ENCODE measurements at places on chromosomes 16 and 17.

DNA sequence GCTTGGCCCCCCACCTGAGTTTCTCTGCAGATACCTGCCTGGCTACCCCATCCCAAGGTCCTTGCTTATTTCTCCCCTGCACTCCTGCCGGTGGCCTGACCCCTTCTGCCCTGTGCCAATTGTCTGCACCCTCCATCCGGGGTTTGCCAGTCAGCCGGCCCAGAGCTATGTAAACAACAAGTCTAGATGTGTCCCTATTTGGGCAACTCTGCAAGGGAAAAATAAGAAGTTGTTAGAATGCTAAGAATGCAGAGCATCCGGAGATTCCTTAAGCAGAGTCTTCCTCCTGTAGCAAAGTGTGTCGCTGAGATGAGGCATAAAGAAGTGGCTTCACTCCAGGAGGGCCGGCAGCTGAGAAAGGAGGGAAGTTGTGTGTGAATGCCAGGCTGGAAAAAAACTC, 46.6 kb downstream of the RGS9 start:
- DNase-seq = no peak

GRCh38 chr17:69533481-69534234, 119.2 kb downstream of the MAP2K6 start:
- DNase-seq = no peak

DNA sequence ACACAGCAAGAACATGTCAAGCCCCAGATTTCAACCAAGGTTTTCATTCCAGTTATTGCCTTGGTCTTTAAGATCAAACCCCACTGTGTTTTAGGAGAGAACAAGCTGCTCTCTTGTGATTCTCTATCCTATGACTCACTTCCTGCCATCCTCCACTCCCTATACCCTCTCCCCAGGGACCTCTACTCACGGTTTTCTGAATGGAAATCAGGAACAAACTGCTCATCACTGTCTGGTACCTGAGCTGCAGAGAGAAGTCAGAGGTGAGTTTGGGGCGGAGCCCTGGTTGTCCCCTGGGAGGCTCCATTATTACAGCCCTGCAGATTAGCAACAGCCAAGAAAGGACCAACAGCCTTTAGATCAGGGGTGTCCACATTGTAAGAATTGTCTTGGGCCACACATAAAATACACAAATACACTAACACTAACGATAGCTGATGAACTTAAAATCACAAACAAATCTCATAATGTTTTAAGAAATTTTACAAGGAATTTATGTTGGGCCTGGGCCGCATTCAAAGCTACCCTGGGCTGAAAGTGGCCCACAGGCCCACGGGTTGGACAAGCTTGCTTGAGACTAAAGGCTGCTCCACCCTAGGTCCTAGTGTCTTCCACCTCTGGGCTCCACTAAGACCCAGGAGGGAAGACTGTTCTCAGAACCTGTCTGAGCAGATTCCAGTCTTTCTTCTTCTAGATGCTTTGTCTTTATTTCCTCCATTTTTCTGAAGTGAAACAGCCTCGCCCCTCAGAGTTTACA, 9.7 kb downstream of the ETV4 start:
- no peak for DNase-seq

DNA sequence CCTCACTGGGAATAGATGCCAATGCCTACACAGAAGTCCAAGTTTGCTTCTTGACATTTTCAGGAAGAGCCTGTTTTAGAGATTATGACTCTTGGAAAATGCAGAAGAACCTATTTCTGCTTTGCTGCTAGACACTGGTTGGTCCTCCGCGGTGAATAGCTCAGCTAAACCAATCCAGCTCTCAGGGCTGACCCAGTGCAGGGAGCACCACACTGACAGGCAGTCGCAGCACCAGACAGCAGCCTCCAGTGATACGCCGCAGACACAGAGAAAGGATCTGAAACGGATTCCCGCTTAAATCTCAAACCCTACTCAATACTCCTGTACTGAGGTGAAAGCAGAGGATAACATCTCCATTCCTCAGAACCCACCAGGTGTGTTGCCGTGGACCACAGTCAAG, 183.4 kb downstream of the ENGASE start:
- DNase-seq = no peak

- DNase-seq = no peak
Measured at GRCh38 chr16:57957673-57958392, 13.1 kb downstream of the CNGB1 start.

GRCh38 chr16:58417035-58417434, 24.8 kb downstream of the GINS3 start:
- DNase-seq = no peak

DNA sequence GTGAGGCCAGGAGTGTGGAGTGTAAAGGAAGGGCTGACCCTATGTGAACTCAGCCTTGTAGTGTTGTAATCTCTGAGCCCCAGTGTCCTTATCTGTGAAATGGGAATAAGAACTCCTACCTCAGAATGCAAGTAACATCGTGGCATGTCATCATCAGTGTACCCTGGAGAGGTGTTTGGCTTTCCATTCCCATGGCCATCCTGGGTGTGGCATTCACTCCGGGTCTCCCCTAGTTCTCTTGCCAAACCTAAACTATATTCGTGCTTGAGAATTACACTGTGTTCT, 1.9 kb downstream of the NXPH3 start:
- no peak for DNase-seq

GRCh38 chr17:15368600-15368999, 27.2 kb upstream of the TEKT3 start:
- no peak for DNase-seq

DNA sequence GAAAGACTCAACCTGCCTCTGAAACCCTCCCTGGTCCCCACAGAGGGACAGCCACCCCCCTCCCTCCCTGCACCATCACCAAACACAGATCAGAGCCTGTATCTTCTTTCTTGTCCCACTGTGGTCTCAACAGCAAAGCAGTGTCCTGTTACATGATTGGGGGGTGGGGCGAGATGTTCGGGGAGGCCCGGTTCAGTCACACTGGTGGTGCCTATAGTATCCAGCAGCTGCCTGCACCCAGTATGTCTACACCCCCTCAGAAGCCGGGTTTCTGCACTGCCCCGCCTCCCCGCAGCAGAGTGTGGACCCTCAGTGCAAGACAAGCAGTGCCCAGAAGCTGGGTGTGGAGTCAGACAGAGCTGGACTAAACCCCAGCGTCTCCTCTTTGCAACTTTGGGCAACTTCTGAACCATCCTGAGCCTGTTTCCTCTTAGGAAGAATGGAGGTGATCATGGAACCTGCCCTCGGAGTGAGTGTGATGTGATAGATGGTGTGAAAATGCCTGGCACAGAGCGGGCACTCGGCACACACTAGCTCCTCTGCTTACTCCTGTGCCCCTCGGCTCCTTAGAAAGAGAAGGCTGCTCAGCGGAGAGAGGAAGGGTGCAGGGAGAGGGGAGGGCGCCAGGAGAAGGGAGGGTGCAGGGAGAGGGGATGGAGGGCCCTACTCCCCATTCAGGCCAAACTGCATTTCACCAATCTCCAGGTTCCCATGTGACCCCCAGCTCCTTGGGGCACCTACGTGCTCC, 84.0 kb upstream of the TNRC6C start:
- no peak for DNase-seq

- DNase-seq = no peak
Measured at GRCh38 chr16:29806099-29806579, at the start of gene MAZ. Gene MAZ (plus strand): TSS chr16:29806529. CDS start chr16:29806702, 173 bp downstream.

GRCh38 chr17:81217491-81217890, 5.3 kb downstream of the CEP131 start:
- no peak for DNase-seq

DNA sequence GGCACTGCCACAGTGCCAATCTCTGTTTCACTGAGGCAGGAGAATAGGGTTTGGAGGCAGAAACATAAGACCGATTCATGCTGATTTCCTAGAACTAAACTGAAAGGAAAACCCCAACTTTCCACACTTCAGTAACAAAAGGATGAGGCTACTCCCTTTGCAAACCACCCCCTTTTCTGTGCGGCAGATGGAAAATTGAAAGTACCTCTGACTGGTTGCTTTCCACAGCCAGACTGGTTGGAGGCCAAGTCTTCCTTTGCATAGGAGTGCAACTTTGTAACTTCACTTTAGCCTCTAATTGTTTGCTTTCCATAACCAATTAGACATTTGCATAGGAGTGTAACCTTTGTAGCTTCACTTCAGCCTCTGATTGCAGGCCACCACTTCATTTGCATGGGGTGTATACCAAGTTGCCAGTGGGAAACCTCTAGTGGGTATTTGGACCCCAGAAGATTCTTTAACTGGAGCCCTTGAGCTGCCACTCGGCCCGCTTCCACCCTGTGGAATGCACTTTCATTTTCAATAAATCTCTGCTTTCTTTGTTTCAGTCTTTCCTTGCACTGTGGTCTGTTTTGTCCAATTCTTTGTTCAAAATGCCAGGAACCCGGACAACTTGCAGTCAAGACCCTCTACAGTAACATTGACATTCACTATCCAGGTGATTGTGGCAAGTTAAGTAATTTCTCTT, 252.0 kb downstream of the UTP18 start:
- DNase-seq = no peak

DNA sequence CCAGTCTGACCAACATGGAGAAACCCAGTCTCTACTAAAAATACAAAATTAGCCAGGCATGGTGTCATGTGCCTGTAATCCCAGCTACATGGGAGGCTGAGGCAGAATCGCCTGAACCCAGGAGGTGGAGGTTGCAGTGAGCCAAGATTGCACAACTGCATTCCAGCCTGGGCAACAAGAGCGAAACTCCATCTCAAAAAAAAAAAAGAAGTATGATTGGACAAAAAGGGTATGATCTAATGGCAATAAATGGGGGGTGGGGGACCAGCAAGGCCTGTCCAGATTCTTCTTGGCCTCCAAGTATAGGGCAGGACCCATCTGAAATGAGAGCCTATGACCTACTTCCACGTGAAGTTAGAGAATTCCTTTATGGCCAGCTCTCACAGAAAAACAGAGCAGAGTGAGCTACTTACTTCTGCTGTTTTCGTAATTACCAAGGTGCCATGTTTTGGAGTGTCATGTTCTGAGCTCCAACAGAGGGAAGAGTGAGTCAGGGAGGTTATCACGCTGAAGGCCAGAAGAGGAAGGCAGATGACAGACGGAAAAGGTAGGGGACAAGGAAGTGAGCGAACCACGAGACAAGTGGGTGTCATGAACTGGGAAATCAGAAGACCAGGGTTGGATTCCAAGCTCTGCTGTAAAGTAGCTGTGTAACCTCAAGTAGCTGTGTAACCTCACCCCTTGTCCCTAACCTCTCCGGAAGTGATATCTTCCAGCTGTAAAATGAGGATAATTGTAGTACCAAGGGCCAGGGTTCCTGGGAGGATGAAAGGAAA, 3.6 kb upstream of the ZMYND15 start:
- DNase-seq = no peak

DNA sequence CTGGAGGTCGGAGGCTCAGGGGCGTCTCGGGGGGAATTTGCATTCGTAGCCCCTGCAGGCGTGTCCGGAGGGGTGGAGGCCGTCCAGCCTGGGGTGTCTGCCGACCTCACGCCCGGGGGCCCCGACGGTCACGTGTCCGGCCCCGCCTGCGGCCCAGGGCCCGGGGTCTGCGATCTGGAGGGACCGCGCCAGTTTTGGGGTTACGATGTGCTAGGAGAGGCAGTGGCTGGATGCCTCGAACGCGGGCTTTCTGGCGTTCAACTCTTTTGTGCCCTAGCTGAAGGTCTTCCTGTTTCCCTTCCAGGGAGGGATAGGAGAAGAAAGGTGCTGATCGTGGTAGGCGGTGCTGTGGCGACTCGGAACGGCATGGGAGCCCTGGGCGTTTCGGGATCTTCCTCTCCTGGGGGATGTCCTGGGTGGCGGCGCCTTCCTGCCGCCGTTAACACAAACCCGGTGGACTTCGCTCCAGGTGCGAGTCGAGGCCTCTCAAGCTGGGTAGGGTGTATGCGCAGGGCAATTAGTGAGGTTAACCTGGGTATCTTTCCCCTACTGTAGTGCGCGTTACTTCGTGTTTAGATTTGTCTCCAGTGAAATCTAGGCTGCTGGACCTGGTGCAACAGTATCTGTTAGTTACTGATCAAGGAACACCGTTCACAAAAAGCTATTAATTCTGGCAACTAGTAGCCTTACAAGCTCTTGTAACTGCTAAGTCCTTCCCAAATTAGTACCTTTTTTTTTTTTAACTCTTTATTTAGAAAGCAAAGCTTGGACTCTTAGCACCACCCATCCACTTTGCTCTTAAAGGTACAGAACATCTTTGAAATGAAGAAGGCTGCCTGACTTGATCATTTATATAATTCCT, 1.3 kb downstream of the AKAP1 start:
- peak; percentile 59 for DNase-seq

- no peak for DNase-seq
Measured at GRCh38 chr17:72656130-72656763, 436.2 kb downstream of the SLC39A11 start.

- DNase-seq = no peak
Measured at GRCh38 chr16:6947291-6947690, 385.4 kb upstream of the RBFOX1 start.

DNA sequence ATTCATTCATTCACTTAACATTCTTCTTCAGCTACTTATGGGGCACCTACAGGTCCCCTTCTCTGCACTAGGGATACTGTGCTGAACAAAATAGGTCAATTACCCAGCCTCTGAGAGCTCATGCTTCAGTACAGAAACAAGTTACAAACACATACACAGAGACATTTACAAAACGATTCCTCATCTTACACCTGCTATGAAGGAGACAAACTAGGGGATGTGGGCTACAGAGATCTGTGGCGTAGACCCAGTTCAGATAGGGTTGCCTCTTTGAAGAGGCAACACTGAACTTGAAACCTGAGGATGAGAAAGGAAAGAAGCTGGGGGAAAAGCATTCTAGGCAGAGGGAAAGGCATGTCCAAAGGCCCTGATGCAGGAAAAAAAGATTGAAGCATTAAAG, 5.2 kb downstream of the IL21R start:
- no peak for DNase-seq

DNA sequence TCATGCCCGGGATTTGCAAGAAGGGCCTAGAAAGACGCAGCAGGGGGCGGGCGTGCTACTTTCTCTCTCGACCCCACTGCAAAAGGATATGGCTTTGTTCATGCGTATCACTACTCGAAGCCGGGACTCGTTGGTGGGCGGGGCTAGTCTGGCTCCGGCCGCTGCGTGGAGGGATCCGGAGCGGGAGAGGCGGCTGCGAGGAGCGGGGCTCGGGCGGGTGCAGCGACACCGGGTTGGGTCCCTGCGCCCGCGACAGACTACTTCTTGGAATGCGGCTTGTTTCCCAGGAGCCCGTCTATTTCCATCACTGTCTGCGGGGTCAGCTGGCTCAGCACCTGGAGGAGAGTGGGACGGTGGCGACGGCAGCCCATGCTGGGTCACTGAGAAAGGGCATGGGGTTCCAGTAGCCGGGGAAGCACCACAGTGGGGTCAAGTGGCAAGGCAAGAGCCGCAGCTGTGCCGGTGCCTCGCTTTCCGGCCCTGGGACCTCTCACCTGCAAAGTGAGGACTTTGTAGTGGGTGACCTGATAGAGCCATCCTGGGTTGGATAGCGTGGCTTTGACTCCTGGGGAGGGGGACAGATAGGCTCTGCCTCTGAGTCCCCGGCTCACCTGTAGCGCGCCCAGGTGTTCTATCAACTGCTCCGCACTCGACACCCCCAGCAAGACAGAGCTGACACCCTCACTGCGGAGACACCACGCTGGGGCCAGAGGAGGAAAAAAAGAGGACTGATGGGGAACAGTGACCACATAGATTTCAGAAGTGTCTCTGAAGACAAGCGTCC, 6.6 kb downstream of the KCNAB3 start:
- peak; percentile 54 for DNase-seq

- DNase-seq = no peak
Measured at GRCh38 chr17:56545106-56545505, 48.4 kb upstream of the NOG start.

GRCh38 chr17:80868022-80868609, 123.5 kb upstream of the CHMP6 start:
- no peak for DNase-seq

Data from NAMALWA (cell line).